ENCODE measurements at places on chromosomes 12 and 14. TPM values are rescaled to one million over a fixed set of nuclear protein-coding genes. Genes with fewer than 3 reads are reported as not detected.
A peak's percentile ranks its signal among the peaks of the same experiment; 100 is the strongest.

Gene KRT86
- polyA plus RNA-seq = not detected

Gene SNX6
- 114 TPM for polyA plus RNA-seq

Gene CD163
- not detected for polyA plus RNA-seq

Gene PKP2
- 1.4 TPM for polyA plus RNA-seq

Gene GCH1
- polyA plus RNA-seq = 23.1 TPM

DNA sequence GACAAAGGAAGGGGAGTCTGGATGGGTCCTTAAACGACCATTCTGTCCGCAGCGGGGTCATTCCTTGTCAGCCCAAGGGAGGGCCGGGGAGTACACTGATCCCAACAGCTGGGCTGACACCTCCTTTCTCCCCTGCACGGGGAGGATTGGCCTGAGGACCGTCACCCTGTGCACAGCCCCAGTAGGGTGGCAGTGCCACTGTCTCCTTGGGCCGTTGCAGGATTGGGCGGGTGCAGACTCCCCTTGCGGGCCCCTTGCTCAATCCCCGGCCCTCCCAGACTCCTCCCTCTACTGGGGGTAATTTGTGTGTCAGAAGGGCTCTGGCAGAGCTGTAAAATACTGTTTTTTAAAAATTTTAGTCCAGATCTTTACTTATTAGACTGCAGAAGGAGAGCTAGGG, 12.6 kb upstream of the AMN start:
- H3K27ac ChIP-seq = no peak overlapping the region
- no peak overlapping the region for H3K4me3 ChIP-seq
- DNase-seq = no peak
- no peaks in the 10 kb centered on the region for H3K27me3 ChIP-seq
- no peaks in the 10 kb centered on the region for H3K36me3 ChIP-seq
- no peaks in the 10 kb centered on the region for H3K4me1 ChIP-seq

DNA sequence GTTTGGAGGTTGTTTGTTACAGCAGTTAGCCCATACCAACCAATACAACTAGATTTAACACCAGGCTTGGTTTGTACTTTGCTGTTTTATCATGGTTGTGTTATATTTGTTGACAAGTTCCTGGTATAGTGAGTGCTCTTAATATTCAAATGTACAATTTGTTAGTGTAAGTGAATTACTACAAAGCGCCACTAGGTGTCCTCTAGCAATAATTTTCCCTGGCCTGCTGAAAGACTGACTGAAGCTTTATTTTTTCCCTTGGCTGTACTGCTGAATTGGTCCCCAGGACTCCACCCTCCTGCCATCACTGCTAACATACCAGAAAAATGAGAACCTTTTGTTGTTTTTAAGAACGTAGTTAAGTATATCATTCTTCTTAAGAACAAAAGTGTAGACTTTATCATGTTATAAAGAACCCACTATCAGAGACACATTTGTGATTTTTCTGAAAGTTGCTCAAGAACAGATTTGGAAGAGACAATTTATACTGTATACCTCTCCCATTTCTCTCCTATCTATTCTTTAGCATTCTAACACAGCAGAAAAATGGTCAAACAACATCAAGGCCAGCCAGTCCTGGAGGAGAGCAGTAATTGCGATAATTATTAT, 75.3 kb upstream of the FAR2 start:
- no peaks in the 10 kb centered on the region for H3K27me3 ChIP-seq
- peak; percentile 38 for DNase-seq
- H3K4me3 ChIP-seq = no peak overlapping the region
- no peak overlapping the region for H3K27ac ChIP-seq
- H3K4me1 ChIP-seq = no peaks in the 10 kb centered on the region
- no peaks in the 10 kb centered on the region for H3K36me3 ChIP-seq

GRCh38 chr12:45336331-45336730, 120.4 kb downstream of the ANO6 start:
- no peak overlapping the region for H3K4me3 ChIP-seq
- no peaks in the 10 kb centered on the region for H3K27me3 ChIP-seq
- H3K4me1 ChIP-seq = no peaks in the 10 kb centered on the region
- no peak for DNase-seq

GRCh38 chr14:34075042-34075744, 124.3 kb upstream of the EGLN3 start:
- no peak overlapping the region for H3K4me3 ChIP-seq
- no peaks in the 10 kb centered on the region for H3K36me3 ChIP-seq
- no peak overlapping the region for H3K27ac ChIP-seq
- no peaks in the 10 kb centered on the region for H3K27me3 ChIP-seq
- H3K4me1 ChIP-seq = no peaks in the 10 kb centered on the region
- DNase-seq = no peak

GRCh38 chr12:124927201-124928094, 13.0 kb upstream of the UBC start:
- H3K4me1 ChIP-seq = peaks cover 15% of the 10 kb centered on the region
- no peaks in the 10 kb centered on the region for H3K27me3 ChIP-seq
- peak overlapping the region; percentile 65 for H3K27ac ChIP-seq
- peak; percentile 89 for DNase-seq

- H3K4me1 ChIP-seq = no peaks in the 10 kb centered on the region
- no peak overlapping the region for H3K27ac ChIP-seq
- H3K4me3 ChIP-seq = no peak overlapping the region
- no peaks in the 10 kb centered on the region for H3K36me3 ChIP-seq
- H3K27me3 ChIP-seq = no peaks in the 10 kb centered on the region
Measured at GRCh38 chr12:34033628-34034296, 11.5 kb downstream of the ALG10 start.

DNA sequence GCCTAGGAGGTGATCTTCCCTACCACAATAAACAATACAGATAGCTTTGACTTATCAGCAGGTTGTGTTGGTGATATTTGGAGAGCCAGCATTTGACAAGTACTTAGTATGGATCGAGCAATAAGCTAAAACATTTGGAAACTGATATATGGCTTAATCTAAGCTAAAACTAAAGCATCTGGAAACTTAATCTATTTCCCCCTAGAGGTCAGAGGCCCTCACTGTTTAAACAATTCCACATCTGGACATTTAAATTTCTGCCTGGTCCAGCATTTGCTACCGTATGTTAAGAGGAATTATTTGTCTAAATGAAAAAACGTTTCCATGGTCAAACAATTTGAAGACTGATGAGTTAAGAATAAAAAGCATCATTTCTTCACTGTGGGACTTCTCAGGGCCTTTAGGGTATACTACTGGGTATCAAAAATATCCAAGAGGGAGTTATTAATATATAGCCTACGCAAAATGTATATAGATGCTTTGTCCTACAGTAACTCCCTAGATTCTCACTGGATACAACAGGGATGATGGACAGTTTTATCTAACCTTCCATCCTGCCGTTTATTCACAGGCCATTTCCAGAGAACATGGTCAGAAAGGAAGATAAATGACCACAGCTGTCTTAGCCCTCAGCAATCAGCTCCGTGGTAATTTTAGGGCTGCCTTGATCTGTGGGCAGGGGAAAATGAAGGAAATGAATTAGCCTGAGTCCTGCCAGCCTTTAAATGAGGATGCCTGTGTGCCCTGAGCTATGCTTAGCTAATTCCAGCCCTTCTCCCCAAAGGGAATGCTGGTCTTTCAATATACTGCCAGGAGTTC, 135.4 kb upstream of the NUDT4 start:
- no peaks in the 10 kb centered on the region for H3K36me3 ChIP-seq
- DNase-seq = no peak
- H3K27ac ChIP-seq = no peak overlapping the region
- H3K4me3 ChIP-seq = no peak overlapping the region

DNA sequence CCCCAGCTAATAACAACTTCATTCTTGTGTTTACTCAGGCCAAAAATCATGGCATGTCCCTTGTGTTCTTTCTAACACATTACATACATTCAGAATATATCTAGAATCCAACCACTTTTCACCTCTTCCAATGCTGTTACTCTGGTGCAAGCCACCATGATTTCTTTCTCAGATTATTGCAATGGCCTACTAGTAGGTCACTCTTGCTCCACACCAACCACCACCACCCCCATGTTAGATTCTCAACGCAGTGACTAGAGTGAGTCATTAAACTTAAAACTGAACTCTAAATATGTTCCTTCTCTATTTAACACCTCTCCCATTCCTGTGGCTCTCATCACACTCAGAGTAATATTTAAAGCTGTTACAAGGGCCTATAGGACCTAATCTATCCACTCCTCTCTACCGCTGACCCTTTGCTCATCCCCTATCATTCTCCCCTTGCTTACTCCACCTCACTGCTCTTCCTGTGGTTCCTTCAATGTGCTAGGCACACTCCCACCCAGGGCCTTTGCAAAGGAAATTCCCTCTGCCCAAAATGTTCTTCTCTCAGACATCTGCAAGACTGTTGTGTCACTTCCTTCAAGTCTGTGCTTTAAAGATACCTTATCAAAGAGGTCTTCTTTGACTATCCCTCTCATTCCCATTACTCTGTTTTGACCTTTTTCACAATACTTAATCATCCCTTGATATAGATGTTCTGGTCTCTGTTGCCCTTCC, 6.6 kb downstream of the RTN1 start:
- H3K36me3 ChIP-seq = no peaks in the 10 kb centered on the region
- no peak for DNase-seq
- H3K4me3 ChIP-seq = no peak overlapping the region
- H3K27me3 ChIP-seq = no peaks in the 10 kb centered on the region
- no peak overlapping the region for H3K27ac ChIP-seq
- H3K4me1 ChIP-seq = no peaks in the 10 kb centered on the region

DNA sequence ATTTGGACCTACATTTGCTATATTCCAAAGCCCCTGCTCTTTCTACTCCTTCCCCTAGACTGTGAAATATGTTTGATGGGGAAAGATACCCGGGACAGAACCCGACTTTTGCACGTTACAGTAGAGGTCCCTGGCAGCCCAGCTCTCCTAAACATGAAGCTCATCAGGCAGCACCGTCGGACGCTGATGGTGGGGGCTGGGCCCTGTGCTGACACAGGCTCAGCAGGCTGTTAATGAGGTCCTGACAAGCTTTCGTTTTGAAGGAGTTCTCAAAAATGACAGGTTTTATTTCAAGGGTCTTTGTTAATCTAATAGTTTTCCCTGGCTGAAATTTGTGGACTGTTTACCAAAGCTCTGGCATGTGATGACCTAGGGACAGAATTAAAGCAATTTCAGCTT, 102.3 kb downstream of the SLC25A47 start:
- no peak for DNase-seq
- H3K27me3 ChIP-seq = no peaks in the 10 kb centered on the region
- H3K36me3 ChIP-seq = no peaks in the 10 kb centered on the region
- no peaks in the 10 kb centered on the region for H3K4me1 ChIP-seq
- H3K4me3 ChIP-seq = no peak overlapping the region

DNA sequence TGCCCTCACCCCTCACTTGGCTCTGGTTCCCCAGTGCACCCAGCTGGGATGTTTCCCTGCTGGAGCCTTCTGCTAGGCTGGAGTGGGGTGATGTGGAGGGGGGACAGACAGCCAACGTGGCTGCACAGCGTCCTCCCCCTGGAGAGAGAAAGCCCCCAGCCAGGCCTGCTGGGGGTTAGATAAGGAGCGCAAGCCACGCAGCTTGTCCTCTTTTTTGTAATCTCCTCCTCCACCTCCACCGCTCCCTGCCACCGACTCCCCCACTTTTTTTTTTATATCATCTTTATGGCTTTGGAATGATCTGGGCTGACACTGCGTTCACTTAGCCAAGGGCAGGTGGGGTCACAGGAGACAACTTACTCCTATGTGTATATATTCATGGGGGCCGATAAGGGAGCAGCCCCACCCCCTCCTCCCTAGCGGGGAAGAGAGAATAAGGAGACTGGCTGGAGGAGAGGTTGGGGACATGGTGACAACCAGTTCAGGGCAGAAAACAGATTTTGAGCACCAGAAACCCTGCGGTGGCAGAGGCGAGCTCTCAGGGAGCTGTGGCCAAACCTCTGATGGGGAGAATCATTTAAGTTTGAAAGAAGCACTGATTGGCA, 169.9 kb upstream of the LHX5 start:
- H3K27ac ChIP-seq = no peak overlapping the region
- no peaks in the 10 kb centered on the region for H3K27me3 ChIP-seq
- H3K4me3 ChIP-seq = no peak overlapping the region
- no peak for DNase-seq

DNA sequence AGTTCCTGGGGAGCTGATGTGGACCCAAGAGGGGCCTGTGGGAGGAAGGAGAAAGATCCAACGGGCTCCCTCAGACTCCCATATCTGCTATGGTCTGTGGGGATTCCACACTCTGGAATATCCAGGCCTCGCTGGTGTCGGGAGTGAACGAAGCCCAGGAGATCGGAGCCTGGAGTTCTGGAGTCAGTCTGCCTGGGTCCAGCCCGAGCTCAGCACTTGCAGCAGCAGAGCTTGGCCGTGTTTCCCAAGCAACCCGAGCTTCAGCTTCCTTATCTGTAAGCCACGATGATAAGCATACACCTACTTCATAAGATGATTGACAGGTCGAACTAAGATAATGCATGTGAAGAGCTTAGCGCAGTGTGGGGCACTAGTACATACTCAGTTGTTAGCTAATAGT, 10.1 kb downstream of the LTBP2 start:
- no peaks in the 10 kb centered on the region for H3K4me1 ChIP-seq
- no peak for DNase-seq
- no peaks in the 10 kb centered on the region for H3K36me3 ChIP-seq
- no peak overlapping the region for H3K4me3 ChIP-seq

- no peak for DNase-seq
- H3K4me1 ChIP-seq = no peaks in the 10 kb centered on the region
- H3K27me3 ChIP-seq = no peaks in the 10 kb centered on the region
- no peaks in the 10 kb centered on the region for H3K36me3 ChIP-seq
Measured at GRCh38 chr12:23236066-23236780, 611.3 kb downstream of the ETNK1 start.

DNA sequence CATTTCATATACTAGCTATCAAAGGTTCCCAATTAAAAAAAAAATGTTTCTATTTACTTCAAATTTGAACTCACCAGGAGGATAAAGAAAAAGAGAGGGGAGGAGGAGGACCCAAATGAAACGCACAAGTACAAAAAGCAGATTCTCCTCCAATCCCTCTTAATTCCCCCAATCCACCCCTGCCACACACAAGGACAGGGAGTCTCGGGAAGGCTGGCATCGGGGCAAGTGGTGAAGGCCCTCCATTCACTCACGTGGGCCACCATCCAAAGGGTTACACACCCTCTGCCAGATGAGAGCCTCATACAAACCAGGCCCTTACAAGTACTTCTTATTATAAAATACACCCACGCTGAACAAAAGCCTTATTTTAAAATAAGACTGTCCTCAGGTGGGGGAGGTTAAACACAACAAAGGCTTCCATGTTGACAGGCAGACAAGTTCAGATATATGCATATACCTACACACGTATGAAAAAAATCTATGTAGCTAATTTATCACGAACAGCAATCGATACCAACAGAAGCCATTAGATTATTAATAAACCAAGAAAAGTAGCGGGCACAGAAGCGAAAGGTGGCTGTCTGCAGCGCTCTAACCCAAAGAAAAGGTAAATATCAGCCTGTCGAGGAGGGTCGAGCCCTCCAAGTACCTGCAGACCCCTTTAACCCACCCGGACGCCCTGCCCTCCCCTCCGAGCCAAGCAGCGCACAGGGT, 1.5 kb downstream of the ATP2B1 start:
- H3K36me3 ChIP-seq = peaks cover 4% of the 10 kb centered on the region
- H3K27ac ChIP-seq = peak overlapping the region; percentile 92
- H3K4me1 ChIP-seq = peaks cover 32% of the 10 kb centered on the region
- H3K4me3 ChIP-seq = peak overlapping the region; percentile 90
- peak; percentile 27 for DNase-seq

Data from naive thymus-derived CD4-positive, alpha-beta T cell (primary cell).